Mesendoderm (in vitro differentiated cells): ENCODE measurements at places on chromosomes 12 and 14.

- DNase-seq, result no peak
Measured at GRCh38 chr14:58805605-58806409, 168.0 kb downstream of the DACT1 start.

DNA sequence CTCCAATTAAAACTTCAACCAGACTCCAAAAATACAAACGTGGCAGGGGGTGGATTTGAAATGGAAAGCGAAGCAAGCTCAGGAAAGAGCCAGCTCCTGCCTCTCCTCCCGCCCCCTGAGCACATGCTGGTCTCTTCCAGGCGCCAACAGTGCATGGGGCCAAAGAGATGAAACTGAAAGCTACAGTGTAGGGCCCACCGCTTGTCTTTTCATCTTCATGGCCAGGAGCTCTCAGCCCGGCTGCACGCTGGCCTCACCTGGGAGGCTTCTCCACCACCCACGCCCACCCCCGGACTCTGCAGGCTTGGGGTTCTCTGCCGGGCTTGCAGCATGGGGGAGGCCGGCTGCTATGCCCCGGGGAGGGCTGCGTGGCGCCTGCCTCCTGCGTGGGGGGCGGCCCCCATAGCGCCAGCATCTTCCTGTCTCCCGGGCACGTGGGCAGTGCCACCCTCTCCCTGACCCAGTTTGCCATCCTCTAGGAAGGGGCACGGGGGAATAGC, 2.0 kb downstream of the RIMBP2 start:
- DNase-seq, result peak; percentile 56

DNA sequence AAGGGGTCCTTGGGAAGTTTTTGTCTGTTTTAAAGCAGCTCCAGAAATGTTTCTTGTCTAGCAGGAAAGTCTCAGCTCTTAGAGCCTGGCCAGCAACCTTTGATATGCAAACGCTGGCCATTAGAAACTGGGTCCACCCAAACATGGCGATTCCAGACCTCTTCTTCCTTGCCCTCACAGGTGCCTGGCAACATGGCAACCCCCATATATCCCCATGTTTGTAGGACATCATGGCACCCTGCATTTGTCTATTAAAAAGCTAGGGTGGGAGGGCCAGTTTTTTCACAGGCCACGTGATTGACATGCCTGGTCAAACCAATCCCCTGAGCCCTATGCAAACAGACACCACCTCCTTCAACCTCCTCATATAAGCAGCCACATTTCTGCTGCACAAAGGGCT, 848.7 kb upstream of the FOXG1 start:
- DNase-seq, result peak; percentile 0

DNA sequence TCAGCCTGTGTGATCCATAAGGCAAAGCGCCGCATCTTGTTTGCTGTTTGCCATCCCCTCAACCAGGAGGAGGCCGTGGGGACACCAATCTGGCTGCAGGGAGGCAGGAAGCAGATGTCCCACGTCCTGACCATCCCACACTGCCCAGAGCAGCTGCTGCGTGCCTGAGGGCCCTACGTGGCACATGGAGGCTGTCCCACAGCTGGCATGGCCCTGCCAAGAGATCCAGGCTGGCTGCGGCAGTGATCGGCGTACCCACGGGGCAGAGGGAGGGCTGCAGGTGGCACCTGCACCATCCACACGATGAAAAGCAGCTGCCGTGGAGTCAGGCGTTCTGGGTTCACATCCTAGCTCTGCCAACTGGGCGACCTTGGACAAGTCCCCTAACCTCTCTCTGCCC, 42.0 kb downstream of the NCOR2 start:
- no peak for DNase-seq

DNA sequence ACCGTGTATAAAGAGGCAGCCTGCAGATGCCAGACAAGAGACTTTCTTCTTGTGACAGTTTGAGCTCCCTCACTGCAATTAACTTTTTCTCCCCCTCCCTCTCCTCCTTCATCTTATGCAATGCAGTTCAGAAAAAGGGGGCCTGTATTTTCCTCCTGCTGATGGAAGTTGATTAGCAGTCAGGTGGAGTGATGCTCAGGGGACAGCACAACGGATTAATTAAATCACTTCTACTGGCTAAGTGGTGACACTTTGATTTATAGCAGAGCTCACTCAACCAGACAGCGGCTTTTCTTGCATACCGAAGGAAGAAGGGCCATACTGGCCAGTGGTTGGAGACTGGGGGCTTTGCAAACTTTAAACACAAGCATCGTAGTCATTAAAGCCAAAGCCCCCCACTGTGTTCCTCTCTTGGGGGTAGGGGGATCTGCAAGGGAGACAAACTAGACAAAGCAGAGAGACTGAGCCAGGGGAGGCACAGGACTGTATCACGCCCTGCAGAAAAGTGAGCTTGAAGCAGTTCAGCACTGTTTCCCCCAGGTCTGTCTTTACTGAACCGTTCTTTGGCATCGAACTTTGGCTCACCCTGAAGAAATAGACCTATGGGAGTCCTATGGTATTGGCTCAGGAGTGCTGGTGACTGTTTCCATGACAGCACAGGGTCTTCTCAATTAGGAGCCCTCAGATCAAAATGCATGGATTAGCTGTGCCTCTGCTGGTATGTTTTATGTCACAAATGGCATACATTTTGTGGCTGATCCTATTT, 47.7 kb downstream of the SPRING1 start:
- DNase-seq, result no peak

DNA sequence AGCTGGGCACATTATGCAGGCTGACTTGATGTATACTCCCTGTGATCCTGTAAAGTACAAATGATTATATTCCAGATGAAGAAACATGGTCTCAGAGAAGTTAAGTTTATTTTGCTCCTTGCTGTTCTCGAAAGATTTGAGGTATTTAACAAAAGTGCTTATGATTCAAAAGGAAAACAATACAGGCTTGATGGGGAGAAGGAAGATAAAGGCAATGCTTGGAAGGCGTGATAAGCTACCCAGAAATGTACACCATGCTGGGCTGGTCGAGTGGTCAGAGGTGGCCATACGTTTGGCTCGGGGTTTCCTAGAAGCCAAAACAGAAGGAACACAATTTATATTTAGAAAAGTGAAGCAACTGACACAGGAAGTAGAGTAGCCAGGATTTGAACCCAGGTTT, 201.0 kb downstream of the KTN1 start:
- no peak for DNase-seq
